ENCODE measurements at places on chromosomes 3 and 15.
A peak's percentile ranks its signal among the peaks of the same experiment; 100 is the strongest.

DNA sequence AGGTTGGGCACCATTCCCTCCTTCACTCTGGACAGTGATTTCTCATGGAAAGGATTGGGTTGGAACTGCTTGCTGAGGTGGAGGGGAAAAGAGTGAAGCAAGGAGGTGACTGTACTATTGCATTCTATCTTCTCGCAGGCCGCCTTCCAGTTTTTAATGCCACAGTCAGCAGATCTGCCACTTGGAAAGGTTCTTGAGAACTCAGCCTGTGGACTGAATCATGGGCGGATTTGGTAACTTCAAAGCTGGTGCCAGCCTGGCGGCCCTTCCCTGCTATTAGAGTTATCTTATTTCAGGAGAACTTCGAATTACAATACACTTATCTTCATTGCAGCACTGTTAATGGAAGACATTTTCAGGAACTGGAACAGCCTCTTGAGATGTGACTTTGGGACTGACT is 23.1 kb upstream of the SLC28A2 start:
- DNase-seq = no peak

GRCh38 chr15:77027111-77027696 is 32.3 kb downstream of the PSTPIP1 start:
- no peak for DNase-seq

DNA sequence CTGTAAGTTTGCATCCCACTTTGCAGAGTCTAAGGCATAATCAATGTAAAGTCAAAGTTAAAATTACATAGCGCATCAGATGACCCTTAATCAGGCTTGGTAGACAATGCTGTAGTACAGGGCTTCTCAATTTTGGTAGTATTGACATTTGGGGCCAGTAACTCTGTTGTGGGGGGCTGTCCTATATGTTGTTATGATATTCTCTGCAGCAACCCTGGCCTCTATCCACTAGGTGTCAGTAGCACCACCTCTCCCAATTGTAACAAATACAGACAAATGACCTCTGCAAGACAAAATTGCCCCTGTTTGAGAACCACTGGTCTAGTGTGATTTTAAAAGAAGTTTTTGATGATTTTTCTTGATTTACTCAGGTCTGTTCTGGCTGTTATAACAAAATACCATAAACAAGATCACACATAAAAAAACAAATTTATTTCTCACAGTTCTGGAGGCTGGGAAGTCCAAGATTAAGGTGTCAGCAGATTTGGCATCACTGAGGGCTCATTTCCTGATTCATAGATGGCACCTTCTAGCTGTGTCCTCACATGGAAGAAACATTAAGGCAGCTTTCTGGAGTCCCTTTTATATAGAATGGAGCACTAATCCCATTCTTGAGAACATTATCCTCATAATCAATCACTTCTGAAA is 37.6 kb upstream of the SLC9A9 start:
- DNase-seq = no peak

- no peak for DNase-seq
These were observed 87.7 kb downstream of the NEO1 start for GRCh38 chr15:73139744-73140553.

DNA sequence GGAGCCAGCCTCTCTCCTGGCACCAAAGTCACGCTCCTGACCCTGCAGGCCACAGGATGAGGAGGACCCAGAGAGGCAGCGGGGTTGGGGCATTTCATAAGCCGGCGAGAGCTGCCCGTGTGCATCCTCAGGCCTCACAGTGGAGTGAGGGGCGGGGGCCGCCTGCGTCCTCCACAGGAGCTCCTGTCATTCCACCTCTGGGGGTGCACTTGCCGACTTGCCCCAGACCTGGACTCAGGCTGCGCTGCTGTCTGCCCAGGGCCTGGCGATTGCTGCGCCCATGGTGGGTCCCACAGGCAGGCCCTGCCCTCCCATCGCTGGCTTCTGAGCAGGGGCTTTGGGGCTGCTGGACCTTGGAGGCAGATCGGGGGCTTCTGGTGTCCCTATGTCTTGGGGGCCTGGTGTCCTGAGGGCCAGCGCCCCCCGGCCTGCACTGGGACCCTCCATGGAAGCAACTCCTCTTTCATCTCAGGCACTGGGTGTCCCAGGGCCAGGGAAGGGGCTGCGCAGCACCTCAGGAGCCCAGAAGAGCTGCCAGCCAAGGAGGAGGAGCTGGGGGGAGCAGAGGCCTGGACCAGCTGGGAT is 184.0 kb downstream of the GOLGA6L6 start:
- DNase-seq = no peak

- peak; percentile 2 for DNase-seq
These were observed 1.3 kb upstream of the RFX7 start for GRCh38 chr15:56244811-56245576.

GRCh38 chr15:81221449-81221848 is 24.8 kb downstream of the IL16 start:
- DNase-seq = no peak

GRCh38 chr15:40536501-40536900 is 28.3 kb downstream of the CCDC32 start:
- no peak for DNase-seq

DNA sequence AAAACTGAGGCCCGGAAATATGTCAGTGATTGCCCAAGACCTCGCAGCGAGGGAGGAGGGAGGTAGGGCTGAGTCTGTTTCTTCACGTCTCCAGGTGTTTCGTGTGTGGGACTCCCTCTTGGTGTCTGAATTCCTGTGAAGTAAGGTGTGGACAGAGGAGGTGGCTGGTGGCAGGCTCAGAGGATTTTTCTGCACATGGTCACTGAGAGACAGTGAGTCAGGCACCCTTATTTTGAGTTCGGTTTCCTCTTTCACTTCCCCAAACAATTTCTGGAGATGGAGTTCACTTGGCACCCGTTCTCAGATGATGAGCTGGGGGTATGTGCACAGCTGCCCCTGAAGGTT is 46.3 kb upstream of the VPS8 start:
- DNase-seq = no peak

DNA sequence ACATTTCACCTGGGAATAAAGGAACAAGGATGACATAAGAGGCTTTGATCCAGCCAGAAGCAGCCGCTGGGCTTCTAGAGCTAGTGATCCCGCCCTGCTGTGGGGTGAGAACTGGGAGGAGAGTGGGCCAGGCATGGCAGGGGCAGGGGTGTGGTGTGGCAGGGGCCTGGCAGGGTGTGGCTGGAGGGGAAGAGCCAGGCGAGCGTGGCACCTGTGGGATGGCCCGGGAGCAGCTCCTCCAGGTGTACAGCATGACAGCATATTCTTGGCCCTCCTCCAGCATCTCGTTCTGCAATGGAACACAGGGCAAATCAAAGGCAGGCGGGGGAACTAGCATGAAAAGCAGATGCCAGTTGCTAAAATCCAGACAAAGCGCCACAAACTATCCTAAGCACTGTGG is 35.5 kb downstream of the CYFIP1 start:
- no peak for DNase-seq

GRCh38 chr3:195271410-195272243 is 668 bp upstream of the XXYLT1 start:
- peak; percentile 70 for DNase-seq

DNA sequence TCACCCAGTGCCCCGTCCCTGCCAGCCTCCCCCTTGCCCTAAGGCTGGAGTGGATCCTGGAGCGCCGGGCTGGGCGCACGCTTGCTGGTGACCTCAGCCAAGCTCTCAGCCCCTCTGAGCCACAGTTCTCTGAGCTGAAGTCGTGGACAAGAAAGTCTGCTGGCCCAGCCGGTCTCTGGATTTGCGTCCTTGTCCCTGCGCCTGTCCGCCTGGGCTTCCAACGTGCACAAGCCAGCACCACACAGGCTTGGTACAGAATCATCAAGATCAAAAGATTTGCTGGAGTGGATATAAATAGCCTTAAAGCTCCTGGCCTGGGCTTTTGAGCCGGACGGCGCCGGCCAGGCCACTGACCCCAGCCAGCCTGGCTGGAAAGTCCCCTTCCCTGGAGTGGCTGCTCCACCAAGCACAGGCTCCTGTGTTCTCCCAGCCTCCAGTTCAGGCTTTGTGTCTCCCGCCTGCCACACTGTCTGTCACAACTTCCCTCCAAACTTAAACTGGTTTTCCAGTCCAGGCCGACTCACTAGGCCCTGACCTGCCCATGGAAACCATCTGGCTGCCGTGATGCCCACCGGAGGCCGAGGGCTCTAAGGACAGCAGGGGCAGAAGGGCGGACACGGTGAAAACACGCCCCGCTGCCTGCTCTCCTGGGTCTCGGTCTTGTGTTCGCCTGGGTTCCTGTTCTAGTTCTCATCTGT is 156.2 kb downstream of the NUP210 start:
- DNase-seq = no peak

- DNase-seq = no peak
These were observed 79.9 kb downstream of the ZBBX start for GRCh38 chr3:167300207-167300606.

DNA sequence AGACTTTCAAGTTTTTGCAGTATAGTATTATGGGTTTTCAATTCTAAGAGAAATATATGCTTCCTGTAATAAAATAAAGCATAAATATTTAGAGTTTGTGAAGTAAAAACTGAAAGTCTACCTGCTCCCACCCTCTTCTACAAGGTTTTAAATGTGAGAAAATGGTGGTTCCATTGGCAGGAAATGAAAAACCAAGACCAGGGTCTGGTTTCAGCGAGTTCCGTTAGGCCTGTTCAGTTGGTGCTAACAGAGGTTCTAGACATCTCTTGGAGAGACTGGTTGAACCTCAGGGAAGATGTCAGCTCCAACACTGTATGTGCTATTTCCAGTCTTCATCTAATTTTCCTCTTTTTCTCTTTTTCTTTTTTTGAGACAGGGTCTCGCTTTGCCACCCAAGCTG is 11.8 kb upstream of the MYO1E start:
- no peak for DNase-seq

DNA sequence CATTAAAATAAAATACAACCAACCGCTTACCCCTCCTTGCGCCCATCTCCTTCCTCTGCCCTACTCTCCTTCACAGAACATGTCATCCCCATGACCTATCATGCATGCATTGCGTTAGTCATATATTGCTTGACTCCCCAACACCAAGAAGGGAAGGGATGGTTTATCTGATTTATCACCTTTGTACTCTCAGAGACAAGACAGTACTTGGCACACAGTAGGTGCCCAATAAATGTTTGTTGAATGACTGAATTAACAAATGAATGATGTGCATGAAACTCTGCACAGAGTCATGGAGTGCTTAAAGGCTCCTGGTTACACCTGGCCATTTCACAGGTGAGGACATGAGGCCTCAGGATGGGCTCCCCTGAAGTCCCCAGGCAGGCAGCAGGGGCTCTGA is 59.7 kb downstream of the IQSEC1 start:
- no peak for DNase-seq

DNA sequence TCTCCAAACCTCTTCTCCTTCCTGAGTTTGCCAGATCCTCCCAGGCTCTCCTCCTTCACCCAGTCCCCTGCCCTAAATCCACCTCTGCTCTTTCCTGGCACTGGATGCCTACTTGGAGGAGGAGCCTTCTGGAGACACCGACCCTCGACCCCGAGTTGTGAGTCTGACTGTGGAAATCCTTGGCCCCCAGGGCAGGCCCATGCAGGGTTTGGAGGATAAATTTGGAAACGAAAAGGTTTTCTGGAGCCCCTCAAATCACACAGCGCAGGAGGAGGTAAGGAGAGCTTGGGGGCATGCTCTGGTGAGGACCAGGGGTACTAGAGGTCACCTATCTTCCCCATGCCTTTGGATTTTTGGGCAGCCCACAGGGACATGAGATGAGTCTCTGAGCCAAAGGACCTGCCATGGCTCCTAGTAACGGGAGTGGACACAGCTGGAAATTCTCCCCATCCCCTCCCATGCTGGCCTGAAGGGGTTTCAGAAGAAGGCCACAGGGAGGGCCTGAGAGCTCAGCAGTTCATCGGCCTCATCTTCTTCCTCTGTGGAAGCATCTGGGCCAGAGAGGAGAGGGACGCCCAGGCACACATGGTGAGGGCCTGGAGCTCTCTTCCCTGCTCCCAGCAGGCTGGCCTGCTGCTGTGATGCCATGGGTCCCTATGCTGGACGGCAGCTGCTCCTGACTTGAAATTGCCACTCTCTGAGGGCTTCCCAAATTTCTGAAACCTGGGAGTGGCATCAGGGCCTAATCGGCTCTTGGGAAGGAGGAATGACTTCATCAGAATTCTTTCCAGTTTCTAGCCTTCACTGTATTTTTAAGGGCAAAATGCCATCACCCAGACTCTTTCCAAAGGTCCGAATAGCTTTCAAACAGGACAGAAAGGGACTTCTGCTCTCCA is 68.6 kb upstream of the ITGA11 start:
- no peak for DNase-seq

GRCh38 chr3:14758297-14758696 is 60.5 kb upstream of the FGD5 start:
- DNase-seq = no peak

GRCh38 chr15:67460521-67460920 is 60.4 kb upstream of the C15orf61 start:
- no peak for DNase-seq

DNA sequence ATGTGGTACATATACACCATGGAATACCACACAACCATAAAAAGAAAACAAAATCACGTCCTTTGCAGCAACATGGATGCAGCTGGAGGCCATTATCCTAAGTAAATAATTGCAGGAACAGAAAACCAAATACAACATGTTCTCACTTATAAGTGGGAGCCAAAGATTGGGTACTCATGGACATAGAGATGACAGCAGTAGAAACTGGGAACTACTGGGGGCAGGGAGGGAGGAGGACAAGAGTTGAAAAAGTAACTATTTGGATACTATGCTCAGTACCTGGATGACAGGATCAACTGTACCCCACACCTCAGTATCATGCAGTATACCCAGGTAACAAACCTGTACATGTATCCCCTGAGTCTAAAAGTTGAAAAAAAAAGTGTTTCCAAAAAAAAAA is 23.2 kb upstream of the ATOSA start:
- no peak for DNase-seq

DNA sequence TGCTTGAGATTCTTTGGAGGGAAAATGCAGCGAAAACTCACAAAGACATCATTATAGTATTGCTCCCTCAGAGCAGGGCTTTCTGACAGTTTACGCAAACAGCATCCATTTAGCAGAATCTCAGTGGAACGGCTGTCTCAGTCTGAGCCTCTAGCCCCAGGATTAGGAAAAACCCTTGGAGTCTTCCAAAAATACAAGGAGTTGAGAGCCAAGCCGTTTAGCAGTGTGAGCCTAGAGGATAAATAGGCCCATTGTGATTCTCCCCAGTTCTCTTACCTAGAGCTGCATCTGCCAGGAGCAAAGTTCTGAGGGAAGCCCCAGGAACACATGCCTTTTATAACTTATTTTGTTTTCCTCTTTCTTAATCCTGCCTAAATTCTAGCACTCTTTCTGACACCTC is 359.6 kb downstream of the NTRK3 start:
- DNase-seq = no peak
